ENCODE measurements at places on chromosomes 1 and 21. TPM values are rescaled to one million over a fixed set of nuclear protein-coding genes. Genes with fewer than 3 reads are reported as not detected.

The ZNF697 gene
- 0.78 TPM for total RNA-seq

The CFHR3 gene
- not detected for total RNA-seq

The OR2T35 gene
- not detected for total RNA-seq

The CSF3R gene
- total RNA-seq, result 0.11 TPM

The LDLRAD1 gene
- not detected for total RNA-seq

The YOD1 gene
- total RNA-seq, result 10.3 TPM

The SELE gene
- not detected for total RNA-seq

The C1orf116 gene
- not detected for total RNA-seq

The LORICRIN gene
- total RNA-seq, result not detected

The FNDC10 gene
- total RNA-seq, result 3.1 TPM

The ZNF683 gene
- 2.4 TPM for total RNA-seq

The S100B gene
- total RNA-seq, result 1.4 TPM

The ESPN gene
- 0.60 TPM for total RNA-seq

The IRF6 gene
- 1.2 TPM for total RNA-seq

The FAM229A gene
- total RNA-seq, result 5.2 TPM

The HRNR gene
- not detected for total RNA-seq

The NFASC gene
- 0.16 TPM for total RNA-seq

The CSMD2 gene
- not detected for total RNA-seq

The BARHL2 gene
- not detected for total RNA-seq
